ENCODE measurements at places on chromosomes 13 and 19. TPM values are rescaled to one million over a fixed set of nuclear protein-coding genes. Genes with fewer than 3 reads are reported as not detected.

The ONECUT3 gene
- total RNA-seq: not detected

The PSG7 gene
- total RNA-seq: not detected

The ZNF728 gene
- not detected for total RNA-seq

The KIR2DL1 gene
- total RNA-seq: not detected

The CGB7 gene
- total RNA-seq: 0.53 TPM

The MAST1 gene
- 1.4 TPM for total RNA-seq

The CEACAM16 gene
- not detected for total RNA-seq

The OVOL3 gene
- not detected for total RNA-seq

The NFIC gene
- total RNA-seq: 43.4 TPM

The ZNF665 gene
- 8.2 TPM for total RNA-seq

All from myometrial cell (primary cell).